Skin of body (tissue), 3 donors: ENCODE measurements at places on chromosomes 11 and 22. TPM values are rescaled to one million over a fixed set of nuclear protein-coding genes. Genes with fewer than 3 reads are reported as not detected.

BIK gene
- total RNA-seq: 3.6 TPM

PKDREJ gene
- total RNA-seq: 0.10 TPM

WEE1 gene
- 54.5 TPM for total RNA-seq

GAB4 gene
- not detected for total RNA-seq

C11orf21 gene
- 2.0 TPM for total RNA-seq

SYCE3 gene
- not detected for total RNA-seq

ACRV1 gene
- not detected for total RNA-seq

TRIM49D1 gene
- total RNA-seq: not detected

BRSK2 gene
- 0.59 TPM for total RNA-seq

SHISA8 gene
- total RNA-seq: not detected

ARL2 gene
- total RNA-seq: 43.3 TPM

CD3E gene
- 0.30 TPM for total RNA-seq

GTSE1 gene
- total RNA-seq: 3.6 TPM
